Activated CD8-positive, alpha-beta memory T cell treated with anti-CD3 and anti-CD28 coated beads, Interleukin-2, amount 10 ng/mL, durations not matched to agents 7 days and 5 days (primary cell): ENCODE measurements at places on chromosomes 4 and X. TPM values are rescaled to one million over a fixed set of nuclear protein-coding genes. Genes with fewer than 3 reads are reported as not detected.
A peak's percentile ranks its signal among the peaks of the same experiment; 100 is the strongest.

DNA sequence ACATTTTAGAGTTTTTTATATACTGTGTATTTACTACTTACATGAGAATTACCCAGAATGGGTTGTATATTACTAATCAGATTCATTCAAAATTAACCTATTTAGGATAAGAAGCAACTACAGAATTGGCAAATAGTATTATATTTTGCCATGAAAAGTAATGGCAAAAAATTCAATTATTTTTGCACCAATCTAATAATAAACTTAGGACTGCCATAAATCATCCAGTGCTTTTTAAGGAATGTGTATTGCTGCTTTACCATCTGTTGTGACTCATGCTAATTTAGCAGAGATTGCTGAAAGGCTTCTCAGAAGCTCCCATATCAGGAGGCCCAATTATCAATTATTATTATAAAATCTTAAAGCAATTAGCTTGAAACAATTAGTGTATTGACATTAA, 24.0 kb downstream of the NPY2R start:
- H3K27me3 ChIP-seq, result no peaks in the 10 kb centered on the region
- H3K4me3 ChIP-seq, result no peak overlapping the region
- H3K36me3 ChIP-seq, result no peaks in the 10 kb centered on the region
- H3K27ac ChIP-seq, result no peak overlapping the region

- H3K4me1 ChIP-seq, result peaks cover 13% of the 10 kb centered on the region
- H3K27me3 ChIP-seq, result no peaks in the 10 kb centered on the region
- no peak overlapping the region for H3K27ac ChIP-seq
- DNase-seq, result peak; percentile 62
- no peaks in the 10 kb centered on the region for H3K36me3 ChIP-seq
- no peak overlapping the region for H3K4me3 ChIP-seq
Measured at GRCh38 chr4:75172551-75172950, 239.6 kb downstream of the PARM1 start.

VSIG1 gene
- not detected for total RNA-seq

DNA sequence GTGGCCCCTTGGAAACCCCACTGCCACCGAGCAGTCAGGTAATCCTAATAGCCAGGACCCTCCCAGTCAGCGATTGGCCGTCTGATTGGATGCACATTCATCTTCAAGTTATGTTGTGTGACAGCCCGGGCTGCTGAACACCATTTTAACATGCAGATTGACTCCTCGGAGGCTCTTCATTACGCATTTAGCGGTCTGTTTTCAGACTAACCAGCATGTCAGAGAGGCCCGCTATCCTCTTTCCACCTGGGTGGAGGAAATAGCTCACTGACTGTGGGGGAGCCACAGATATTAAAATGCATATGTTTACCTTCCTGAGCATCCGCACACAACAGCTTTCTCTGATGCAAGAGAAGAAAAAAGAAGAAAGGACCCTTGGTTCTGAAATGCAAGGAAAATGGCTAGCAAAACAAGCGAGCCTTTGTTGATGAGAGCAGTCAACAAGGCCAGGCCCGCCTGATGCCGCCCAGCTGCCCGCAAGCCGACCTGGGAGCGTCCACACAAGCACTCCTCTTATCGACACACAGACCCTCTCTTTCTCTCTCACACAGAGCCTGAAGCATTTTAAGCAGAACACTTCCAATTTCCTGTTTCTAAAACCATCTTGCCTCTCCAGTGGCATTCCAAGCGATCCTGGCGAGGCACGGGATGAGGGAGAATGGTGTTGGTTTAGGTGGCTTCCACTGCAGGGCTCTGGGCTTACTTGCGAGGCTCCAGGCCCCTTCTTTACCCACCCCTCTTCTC, 118.3 kb downstream of the MGST2 start:
- no peak for DNase-seq
- no peaks in the 10 kb centered on the region for H3K4me1 ChIP-seq
- no peaks in the 10 kb centered on the region for H3K36me3 ChIP-seq
- no peak overlapping the region for H3K4me3 ChIP-seq
- peaks cover 12% of the 10 kb centered on the region for H3K27me3 ChIP-seq
- no peak overlapping the region for H3K27ac ChIP-seq

DNA sequence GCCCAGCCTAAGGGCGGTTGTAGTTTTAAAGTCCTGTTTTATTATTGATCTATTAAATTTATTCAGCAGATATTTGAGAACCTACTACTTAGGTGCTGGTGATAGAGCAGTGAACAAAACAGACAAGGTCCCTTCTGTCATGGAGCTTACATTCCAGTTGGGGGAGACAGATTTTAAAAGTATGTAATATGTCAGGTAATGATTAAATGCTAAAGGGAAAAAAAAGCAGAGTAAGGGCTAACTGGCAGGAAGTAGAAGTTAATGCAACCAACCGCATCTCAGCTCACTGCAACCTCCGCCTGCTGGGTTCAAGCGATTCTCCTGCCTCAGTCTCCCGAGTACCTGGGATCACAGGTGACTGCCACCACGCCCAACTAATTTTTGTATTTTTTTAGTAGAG, 7.8 kb upstream of the MCUB start:
- no peaks in the 10 kb centered on the region for H3K27me3 ChIP-seq
- H3K27ac ChIP-seq, result no peak overlapping the region
- peaks cover 13% of the 10 kb centered on the region for H3K4me1 ChIP-seq
- H3K36me3 ChIP-seq, result peaks cover 14% of the 10 kb centered on the region

RNF212 gene
- 3.2 TPM for total RNA-seq

GRCh38 chrX:152819732-152820131, 10.8 kb downstream of the CETN2 start:
- H3K36me3 ChIP-seq, result no peaks in the 10 kb centered on the region
- no peak overlapping the region for H3K27ac ChIP-seq
- H3K27me3 ChIP-seq, result peaks cover 8% of the 10 kb centered on the region
- DNase-seq, result no peak
- no peak overlapping the region for H3K4me3 ChIP-seq
- H3K4me1 ChIP-seq, result peaks cover 9% of the 10 kb centered on the region

DNA sequence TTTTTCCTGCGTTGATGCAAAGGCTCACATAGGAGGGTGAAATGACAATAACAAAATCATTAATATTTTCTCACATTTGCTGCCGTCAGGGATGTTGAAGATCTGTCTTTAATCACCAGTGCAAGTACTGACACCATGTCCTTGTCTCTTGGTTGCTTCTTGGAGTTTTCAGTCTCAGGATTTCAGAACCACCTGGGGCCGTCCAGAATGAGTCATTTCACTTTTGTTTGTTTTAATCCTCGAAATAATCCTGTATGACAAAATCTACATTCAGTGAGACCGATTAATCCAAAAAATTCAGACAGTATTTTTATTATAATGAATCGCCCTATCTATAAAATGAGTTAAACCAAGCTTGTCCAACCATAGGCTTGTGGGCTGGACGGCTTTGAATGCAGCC, 47.2 kb downstream of the NEIL3 start:
- H3K4me3 ChIP-seq, result no peak overlapping the region
- H3K36me3 ChIP-seq, result peaks cover 35% of the 10 kb centered on the region
- DNase-seq, result no peak
- H3K27ac ChIP-seq, result no peak overlapping the region
- no peaks in the 10 kb centered on the region for H3K27me3 ChIP-seq

DNA sequence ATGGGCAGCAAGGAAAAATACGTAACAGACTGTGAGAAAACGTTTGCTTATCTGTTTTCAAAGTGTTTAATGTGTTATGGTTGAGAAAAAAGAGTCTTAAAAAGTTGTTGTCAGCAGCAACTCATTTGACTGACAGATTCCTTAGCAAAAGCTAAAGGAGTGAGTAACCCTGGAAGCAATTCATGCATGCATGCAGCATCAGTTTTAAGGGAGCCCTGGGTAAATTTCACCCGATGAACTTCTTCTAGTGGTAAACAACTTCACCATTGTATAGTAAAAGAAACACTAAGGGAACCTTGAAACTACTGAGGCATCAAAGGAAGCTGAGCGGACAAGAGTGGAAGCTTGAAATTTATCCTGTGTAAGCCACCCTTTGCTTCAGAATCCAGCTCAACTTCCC, 583.2 kb upstream of the INTU start:
- no peak for DNase-seq
- no peak overlapping the region for H3K4me3 ChIP-seq
- H3K4me1 ChIP-seq, result no peaks in the 10 kb centered on the region
- H3K27me3 ChIP-seq, result no peaks in the 10 kb centered on the region

ZBTB33 gene
- total RNA-seq, result 17.4 TPM

DNA sequence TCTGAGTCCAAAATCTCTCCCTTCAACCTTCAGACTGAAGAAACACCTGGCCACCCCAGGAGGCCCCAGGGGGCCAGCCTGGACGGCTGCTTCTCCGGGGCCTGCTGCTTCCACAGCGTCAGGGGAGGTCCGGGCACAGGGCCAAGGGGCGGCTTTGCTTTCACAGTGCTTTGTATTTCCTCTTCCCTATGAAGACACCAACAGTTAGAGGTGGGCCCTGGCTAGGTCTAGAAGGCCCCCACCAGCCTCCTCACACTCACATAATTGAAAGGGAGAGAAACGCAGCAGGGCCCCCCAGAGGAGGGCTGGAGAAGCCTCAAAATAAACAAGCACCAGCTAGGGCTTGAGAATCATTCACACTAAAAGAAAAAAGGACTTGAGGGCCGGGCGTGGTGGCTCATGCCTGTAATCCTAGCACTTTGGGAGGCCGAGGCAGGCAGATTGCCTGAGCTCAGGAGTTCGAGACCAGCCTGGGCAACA, 17.8 kb downstream of the SCD5 start:
- no peak overlapping the region for H3K4me3 ChIP-seq
- no peak for DNase-seq
- H3K27me3 ChIP-seq, result no peaks in the 10 kb centered on the region
- H3K36me3 ChIP-seq, result no peaks in the 10 kb centered on the region

OSTC gene
- 48.2 TPM for total RNA-seq

GRCh38 chr4:183396227-183396637, 48.2 kb upstream of the CDKN2AIP start:
- H3K36me3 ChIP-seq, result no peaks in the 10 kb centered on the region
- peaks cover 30% of the 10 kb centered on the region for H3K27me3 ChIP-seq
- no peak overlapping the region for H3K27ac ChIP-seq
- H3K4me3 ChIP-seq, result no peak overlapping the region
- peaks cover 22% of the 10 kb centered on the region for H3K4me1 ChIP-seq

AFF2 gene
- total RNA-seq, result 0.42 TPM

RAB39B gene
- 9.4 TPM for total RNA-seq

STBD1 gene
- total RNA-seq, result 1.2 TPM

DNA sequence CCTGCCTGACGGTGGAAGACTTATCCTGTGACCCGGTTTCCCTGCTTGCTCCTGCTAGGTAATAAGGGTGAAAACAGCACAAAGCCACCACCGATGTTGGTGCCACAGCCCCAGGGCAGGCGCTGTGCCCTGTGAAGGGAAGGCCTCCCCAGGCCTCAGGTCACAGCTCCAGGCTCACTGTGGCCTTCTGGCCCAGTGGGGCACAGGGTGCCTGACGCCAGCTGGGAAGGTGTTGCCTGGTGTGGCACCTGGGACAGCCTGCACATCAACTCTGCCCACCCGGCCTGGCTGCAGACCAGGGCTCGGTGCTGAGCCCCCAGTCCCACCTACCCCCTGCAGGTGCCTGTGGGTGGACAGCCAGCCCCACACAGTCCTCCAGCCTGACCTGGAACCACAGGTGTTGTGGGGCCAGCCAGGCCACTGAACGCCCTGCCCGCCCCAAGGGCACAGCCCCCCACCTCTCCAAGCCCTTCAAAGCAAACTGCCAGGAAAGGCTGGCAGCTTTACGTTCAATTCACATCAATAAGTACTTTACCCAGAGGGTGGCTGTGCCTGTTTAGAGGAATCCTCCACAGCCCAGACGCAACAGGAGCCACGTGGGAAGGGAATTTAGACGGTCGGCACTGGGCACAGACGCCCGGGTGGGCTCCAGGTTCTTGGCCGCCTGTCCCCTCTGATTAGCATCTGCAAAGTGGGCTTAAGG, 54.3 kb downstream of the ZFYVE28 start:
- no peak for DNase-seq
- H3K27ac ChIP-seq, result peak overlapping the region; percentile 24
- H3K4me3 ChIP-seq, result peak overlapping the region; percentile 67
- H3K36me3 ChIP-seq, result peaks cover 2% of the 10 kb centered on the region
- H3K4me1 ChIP-seq, result peaks cover 4% of the 10 kb centered on the region

DNA sequence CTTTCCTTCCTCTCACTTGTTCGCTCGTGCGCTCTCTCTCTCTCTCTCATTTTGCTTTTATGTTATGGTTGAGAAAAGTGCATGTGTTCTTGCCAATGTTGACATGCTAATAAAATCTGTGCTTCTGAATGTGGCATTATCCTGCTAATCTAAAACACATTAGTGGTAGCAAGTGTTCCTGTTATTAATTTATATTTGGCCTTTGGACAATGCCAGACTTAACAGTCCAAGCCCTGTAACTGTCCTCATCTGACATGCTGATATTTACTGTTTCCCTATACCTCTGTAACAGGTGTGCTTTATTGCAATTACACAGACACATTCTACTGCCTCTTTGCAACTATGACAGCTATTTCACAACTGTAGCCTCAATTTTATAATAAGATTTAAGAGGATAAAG, 2.7 kb downstream of the PPARGC1A start:
- H3K4me1 ChIP-seq, result no peaks in the 10 kb centered on the region
- no peak overlapping the region for H3K27ac ChIP-seq
- H3K36me3 ChIP-seq, result no peaks in the 10 kb centered on the region
- no peak overlapping the region for H3K4me3 ChIP-seq
- DNase-seq, result no peak

DNA sequence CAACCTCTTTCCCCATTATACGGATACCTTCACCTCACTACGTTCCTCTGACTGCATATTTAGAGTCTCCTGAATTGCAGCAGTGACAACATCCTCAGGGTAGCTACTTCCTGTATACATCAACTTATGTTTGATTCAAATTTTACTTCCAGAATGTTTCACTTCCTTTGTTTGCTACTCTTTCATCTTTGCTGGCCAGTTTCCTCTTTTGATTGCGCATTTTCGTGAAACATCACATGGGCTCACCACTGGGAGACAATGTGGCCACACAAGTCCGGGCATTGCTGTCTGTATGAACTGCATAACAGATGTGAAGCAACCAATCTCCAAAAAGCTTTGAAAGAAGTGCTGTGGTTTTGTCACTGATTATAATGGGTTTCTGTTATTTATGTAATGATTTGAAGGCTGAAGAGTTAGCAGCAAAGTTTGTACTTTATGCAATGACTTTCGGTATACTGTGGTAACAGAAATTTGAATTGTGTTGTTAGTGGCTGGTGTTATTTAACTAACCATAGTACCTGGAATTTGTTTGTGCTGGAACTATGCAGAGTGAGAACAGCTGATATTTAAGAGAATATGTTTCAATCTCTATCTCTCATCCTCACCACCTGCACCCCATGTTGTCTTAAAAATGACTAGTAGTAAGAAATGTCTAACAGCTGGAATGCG, 7.4 kb downstream of the SNCA start:
- peaks cover 4% of the 10 kb centered on the region for H3K36me3 ChIP-seq
- H3K4me3 ChIP-seq, result peak overlapping the region; percentile 31
- peak overlapping the region; percentile 68 for H3K27ac ChIP-seq
- H3K27me3 ChIP-seq, result peaks cover 26% of the 10 kb centered on the region
- H3K4me1 ChIP-seq, result peaks cover 17% of the 10 kb centered on the region
